ENCODE measurements at places on chromosomes 6 and 20.

DNA sequence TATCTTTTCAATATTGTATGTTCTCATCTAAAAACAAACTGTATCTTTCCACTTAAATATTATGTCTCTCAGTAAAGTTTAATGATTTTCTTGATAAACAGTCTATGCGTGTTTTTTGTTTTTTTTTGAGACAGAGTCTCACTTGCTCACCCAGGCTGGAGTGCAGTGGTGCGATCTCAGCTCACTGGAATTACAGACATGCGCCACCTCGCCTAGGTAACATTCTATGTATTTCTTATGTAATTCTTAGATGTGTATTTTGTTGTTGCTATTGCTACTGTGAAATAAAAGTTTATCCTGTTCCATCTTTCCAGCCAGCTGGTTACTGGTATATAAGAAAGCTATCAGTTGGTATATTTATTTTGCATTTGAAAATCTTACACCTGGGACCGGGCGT lies 29.4 kb downstream of the ABHD12 start:
- no peak for DNase-seq

DNA sequence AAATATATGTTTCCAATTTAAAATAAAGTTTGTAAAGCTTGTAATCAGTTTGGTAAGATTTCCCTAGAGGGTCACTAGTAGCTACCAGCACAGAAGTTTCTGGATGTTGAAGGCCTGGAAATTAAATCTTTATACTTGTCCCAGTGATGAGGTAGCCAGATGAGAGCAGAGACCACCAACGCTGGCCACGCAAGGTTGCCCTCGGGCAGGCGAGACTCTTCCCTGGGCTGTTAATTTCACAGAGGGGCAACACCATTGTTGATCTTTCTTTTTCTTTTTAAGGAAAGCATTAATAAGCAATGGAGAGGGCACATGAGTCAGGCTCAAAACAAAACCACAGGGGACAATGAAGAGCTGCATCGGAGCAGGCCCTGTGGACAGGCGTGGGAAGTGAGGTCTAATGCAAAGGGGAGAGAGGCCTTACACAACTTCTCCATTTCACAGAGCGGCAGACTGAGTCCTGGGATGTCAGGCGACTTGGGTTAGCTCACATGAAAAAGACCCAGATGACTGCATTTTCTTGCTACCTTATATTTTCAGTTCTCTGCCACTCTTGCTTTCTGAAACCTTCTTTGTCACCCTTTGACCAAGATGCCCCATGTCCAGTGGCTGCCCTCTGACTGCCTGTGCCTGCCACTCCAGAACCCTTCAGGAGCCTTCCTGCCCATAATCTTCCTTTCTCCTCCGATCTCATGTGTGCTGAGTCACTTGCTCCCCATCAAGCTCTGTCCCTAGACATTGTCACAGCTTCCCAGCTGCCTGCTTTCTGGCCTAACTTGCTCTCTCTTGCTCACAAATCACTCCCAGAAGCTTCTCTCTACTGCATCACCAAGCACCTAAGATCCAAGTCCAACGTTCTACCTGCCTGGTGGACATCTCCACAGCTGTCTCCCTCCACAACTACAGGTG lies 107.7 kb upstream of the CDYL start:
- no peak for DNase-seq

GRCh38 chr6:115270953-115271352 lies 789.7 kb downstream of the FRK start:
- DNase-seq: no peak

DNA sequence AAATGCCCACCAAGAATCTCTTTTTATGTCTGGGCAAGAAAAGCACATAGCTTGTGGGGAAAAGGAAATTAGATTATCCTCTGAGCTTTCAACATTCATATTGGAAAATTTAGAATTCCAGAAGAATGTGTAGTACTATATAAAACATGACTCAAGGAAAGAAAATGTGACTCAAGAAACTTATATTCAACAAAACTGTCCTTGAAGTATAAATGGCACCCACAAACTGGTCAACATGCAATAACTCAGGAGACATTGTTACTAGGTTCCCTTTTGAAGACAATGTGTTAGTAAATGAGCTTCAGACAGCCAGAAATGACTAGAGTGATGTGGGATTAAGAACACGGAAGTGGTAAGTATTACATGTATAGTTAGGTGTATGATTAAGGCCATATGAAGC lies 26.1 kb upstream of the TINAG start:
- no peak for DNase-seq

DNA sequence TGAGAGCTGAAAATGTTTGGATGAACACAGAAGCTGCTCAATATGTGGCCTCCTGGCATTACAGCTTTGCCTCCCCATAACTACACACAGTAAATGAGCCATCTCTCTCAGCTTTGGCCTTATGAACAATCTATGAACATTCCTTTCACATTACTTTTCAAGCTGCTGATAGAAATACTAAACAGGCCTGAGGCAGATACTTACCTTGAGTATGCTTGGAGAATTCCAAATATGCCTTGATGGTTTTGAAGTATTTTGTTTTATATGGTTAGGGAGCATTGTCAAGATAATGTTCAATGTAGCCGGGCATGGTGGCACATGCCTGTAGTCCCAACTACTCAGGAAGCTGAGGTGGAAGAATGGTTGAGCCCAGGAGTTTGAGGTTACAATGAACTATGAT lies 104.5 kb downstream of the CD24 start:
- no peak for DNase-seq

GRCh38 chr20:50491926-50492634 lies 18.1 kb upstream of the PTPN1 start:
- DNase-seq: no peak

- DNase-seq: no peak
These were observed 150.2 kb downstream of the CDKAL1 start for GRCh38 chr6:20684474-20684873.

GRCh38 chr20:3390759-3391425 lies 16.6 kb downstream of the DNAAF9 start:
- DNase-seq: no peak

DNA sequence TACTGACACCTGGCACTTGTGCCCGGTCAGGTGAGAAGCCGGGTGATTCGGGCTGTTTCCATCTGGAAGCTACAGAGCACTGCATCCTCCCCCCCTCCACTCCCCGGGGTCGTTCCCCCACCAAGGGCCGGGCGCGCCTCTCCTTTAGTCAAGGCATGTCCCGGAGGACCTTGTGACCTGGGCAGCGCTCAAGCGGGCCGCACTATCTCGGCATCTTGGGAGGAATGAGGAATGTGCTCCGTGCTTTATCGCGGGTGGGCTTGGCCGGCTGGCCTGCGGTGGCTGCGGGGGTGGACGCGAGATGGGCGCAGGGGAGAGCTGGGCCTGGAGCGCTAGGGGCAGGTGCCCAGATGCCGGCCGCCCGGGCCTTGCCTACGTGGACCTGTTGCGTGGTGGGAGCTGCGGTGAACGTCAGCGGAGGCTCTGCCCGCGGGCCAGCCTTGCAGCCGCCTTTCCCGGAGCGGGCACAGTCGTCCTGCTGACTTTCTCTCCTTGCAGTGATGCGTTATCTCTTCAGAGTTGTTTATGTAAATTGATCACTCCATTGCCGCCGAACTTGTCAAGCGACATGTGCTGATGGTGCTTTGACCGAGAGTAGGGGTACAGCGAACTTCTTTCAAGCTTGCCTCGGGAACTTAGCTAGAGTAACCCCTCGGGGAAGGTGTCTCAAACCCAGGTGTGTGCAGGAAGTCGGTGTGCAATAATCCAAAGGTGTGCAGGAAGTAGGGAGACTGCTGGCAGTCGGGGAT lies 1.1 kb downstream of the LRRC1 start:
- no peak for DNase-seq

- no peak for DNase-seq
These were observed 76.6 kb upstream of the HSF2 start for GRCh38 chr6:122322824-122323223.

- no peak for DNase-seq
These were observed 43.5 kb upstream of the EPB41L1 start for GRCh38 chr20:36110994-36111393.

DNA sequence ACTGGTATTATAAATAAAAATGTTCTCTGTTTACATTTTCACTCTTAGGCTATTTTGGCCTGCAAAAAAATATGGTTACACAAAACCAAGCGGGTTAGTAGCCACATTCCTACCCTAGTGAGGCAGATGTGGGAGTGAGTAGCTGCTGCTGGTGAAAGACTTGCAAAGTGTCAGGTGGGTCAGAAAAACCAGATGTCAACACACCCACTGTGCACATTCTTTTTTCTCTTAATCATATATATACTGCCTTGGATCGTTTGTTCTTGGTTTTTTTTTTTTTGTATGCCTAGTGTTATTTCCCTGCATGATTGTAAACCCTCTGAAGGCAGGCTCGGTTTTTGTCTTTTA lies 68.0 kb upstream of the TFB1M start:
- DNase-seq: no peak

DNA sequence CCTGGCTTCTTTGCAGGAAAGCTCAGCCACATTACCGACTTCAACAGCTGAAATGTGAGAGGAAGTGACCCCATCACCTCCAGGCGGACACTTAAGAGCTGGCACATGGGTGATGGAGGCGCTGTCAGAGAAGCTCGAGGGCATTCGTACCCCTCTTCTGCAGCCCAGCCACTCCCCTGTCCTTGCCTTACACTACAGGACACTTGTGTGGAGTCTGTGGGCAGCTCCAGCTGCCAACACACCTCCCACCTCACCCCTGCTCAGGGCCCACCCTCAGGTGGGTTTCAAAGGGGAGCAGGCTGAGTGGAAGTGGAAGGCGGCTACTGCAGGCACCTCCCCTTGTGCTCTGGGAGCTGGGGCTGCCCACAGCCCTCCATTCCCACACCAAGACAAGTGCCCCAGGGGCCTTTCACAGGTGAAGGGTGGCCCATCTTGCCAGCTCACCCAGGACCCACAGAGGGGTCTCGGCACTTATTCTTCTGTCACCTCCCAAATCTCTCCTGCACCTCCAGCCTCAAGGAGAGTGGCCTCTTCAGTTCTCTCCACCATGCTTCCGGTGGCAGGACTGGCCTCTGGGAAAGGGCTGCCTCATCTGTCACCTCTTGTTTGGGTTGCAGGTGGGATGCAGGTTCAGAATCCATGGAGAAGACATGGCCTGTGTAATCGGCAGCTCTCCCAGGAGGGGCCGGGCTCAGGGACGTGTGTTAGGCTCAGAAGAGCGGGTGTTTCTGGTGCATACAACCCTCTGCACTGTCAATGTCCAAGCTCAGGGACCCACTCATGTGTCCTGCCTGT lies 49.8 kb downstream of the IRF4 start:
- DNase-seq: no peak

DNA sequence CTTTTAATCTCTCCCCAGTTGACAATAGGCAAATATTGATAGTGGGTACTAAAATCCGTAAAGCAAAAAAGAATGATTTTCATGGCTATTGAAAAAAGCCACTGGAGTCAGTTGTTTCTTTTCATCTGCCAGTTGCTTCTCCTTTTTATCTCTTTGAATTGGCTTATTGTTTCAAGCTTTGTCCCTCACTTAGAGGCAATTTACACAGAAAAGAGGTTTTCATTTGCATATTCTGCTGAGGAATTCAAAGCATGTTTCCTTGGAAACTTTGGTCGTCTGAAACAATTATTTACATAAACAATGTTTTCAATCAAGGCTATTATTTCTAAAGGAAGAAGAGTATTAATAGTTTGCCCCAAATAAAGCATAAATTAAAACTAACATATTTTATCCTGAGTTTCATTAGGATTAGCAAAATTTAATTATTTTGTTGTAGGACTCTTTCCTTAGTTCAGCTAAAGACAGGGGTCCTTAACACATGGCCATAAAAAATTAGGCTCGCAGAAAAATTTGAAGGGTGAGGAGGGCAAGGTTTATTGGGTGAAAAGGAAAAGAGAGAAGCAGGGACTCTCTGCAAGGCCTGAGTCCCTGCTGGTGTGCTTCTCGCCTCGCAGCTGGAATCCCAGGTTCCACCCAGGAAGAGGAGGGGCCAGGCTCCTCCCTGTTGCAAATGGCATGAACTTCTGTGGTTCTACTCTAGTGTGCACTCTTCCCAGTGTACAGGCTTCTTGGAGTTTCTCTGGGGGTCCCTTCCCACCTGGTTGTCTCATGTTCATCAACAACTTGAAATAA lies 138.8 kb upstream of the LAMA2 start:
- DNase-seq: no peak

GRCh38 chr6:42372699-42373098 lies 79.0 kb downstream of the TRERF1 start:
- DNase-seq: no peak

DNA sequence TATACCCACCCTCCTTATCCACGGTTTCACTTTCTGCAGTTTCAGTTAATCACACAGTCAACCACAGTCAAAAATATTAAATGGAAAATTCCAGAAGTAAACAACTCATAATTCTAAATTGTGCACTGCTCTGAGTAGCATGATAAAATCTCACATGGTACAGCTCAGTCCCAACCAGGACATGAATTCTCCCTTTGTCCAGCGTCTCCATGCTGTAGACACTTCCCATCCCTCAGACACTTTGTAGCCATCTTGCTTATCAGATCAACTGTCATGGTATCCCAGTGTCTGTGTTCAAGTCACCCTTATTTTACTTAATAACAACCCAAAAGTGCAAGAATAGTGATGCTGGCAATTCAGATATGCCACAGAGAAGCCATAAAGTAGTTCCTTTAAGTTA lies 94.7 kb downstream of the PDE10A start:
- DNase-seq: no peak
